Esophagus muscularis mucosa (tissue), 4 donors: ENCODE measurements at places on chromosomes 2 and 18. TPM values are rescaled to one million over a fixed set of nuclear protein-coding genes. Genes with fewer than 3 reads are reported as not detected.

DNA sequence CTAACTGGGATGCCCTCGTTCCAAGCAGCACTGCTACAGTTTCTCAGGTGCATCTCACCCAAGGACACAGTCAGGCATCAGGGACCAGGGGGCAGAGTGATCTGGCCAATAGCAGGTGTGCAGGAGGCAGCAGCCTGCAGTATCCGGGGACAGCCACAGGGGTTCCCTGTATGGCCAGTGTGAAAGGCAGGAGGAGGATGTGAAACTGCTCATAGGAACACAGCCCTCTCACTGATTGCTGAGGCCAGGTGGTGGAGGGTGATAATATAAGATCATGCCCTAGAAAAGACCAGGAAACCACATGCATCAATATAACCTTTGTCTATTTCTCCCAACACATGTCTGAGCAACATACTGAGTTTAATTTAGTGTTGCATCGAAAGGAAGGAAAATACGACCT, 112.7 kb upstream of the TACR1 start:
- no peak overlapping the region for H3K27ac ChIP-seq
- no peak overlapping the region for H3K4me3 ChIP-seq
- no peaks in the 10 kb centered on the region for H3K36me3 ChIP-seq
- H3K4me1 ChIP-seq, result no peaks in the 10 kb centered on the region

DNA sequence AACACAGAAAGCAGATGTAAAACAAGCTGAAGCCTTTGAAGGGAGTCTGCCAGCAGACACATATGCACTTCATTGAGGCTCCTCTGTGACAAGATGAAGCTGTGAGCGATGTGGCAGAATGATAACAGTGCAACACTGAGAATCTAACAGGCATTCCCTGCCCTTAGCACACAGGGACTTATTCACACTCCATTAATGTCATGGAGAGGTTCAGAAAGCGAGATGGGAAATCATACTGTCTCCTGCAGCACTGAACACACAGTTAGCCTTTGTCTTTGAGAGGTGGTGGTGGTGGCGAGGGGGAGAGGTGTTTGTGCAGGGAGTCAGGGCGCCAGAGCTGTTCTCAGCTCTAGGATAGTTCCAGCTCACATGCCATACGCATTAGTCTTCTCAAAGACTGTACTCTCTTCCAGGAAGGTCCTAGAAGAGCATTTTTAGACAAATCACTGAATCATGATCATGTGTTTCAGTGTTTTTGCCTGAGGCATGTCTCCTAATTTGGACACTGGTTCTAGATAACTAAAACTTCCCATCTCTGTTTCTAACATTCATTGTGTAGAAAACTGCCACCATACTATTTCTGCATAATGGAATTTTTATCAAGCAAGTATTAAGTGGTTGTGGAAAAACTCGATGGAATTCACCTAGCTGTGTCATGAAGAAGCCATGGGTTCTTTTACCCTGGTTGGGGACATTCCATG, 93.5 kb upstream of the ITGB6 start:
- H3K4me3 ChIP-seq, result no peak overlapping the region
- no peak for DNase-seq
- H3K27ac ChIP-seq, result peak overlapping the region; percentile 77
- no peaks in the 10 kb centered on the region for H3K27me3 ChIP-seq
- H3K36me3 ChIP-seq, result peaks cover 21% of the 10 kb centered on the region
- H3K4me1 ChIP-seq, result peaks cover 81% of the 10 kb centered on the region

GRCh38 chr2:98795891-98796676, 65.2 kb upstream of the MGAT4A start:
- no peaks in the 10 kb centered on the region for H3K27me3 ChIP-seq
- H3K36me3 ChIP-seq, result no peaks in the 10 kb centered on the region
- no peak overlapping the region for H3K27ac ChIP-seq
- H3K4me3 ChIP-seq, result no peak overlapping the region
- H3K4me1 ChIP-seq, result peaks cover 4% of the 10 kb centered on the region

- no peak overlapping the region for H3K4me3 ChIP-seq
- H3K36me3 ChIP-seq, result peaks cover 4% of the 10 kb centered on the region
- H3K27me3 ChIP-seq, result no peaks in the 10 kb centered on the region
Measured at GRCh38 chr2:111135910-111136297, 15.2 kb downstream of the BCL2L11 start.

GRCh38 chr2:135037831-135038230, 9.4 kb downstream of the MAP3K19 start:
- no peaks in the 10 kb centered on the region for H3K27me3 ChIP-seq
- no peaks in the 10 kb centered on the region for H3K36me3 ChIP-seq
- H3K4me1 ChIP-seq, result no peaks in the 10 kb centered on the region
- no peak overlapping the region for H3K4me3 ChIP-seq
- DNase-seq, result peak; percentile 74

GRCh38 chr2:222127660-222128059, 171.1 kb downstream of the PAX3 start:
- H3K36me3 ChIP-seq, result no peaks in the 10 kb centered on the region
- no peaks in the 10 kb centered on the region for H3K4me1 ChIP-seq
- no peaks in the 10 kb centered on the region for H3K27me3 ChIP-seq
- H3K4me3 ChIP-seq, result no peak overlapping the region
- no peak for DNase-seq

- H3K4me3 ChIP-seq, result no peak overlapping the region
- H3K27ac ChIP-seq, result no peak overlapping the region
- H3K4me1 ChIP-seq, result peaks cover 6% of the 10 kb centered on the region
- H3K36me3 ChIP-seq, result no peaks in the 10 kb centered on the region
Measured at GRCh38 chr2:120134263-120134662, 88.9 kb downstream of the TMEM185B start.

DNA sequence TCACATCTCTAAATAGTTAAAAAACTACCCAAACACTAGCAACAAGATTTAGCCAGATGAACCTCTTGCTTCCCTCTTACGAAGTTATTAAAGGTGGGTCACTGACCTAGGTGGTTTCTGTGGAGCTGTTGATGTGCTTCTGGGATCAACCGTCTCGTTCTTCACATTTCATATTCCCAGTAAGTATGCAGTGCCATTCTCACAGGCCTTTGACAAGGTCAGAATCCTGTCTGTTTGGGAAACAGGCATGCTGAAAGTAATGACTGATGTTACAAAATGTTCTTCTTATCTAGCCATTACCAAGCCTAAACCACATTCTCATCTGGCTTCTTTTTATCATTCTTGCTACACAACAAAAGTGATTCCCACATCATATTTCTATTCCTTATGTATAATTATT, 70.3 kb downstream of the WDR7 start:
- no peak overlapping the region for H3K4me3 ChIP-seq
- no peak overlapping the region for H3K27ac ChIP-seq
- H3K27me3 ChIP-seq, result no peaks in the 10 kb centered on the region
- H3K4me1 ChIP-seq, result no peaks in the 10 kb centered on the region
- peaks cover 4% of the 10 kb centered on the region for H3K36me3 ChIP-seq

TRPM8 gene
- total RNA-seq, result not detected

PROKR1 gene
- not detected for total RNA-seq

NPPC gene
- not detected for total RNA-seq

SERPINB10 gene
- not detected for total RNA-seq

TGFA gene
- total RNA-seq, result 0.84 TPM
